Anterior cingulate cortex (tissue), 58 donors: ENCODE measurements at places on chromosomes 11 and 22.

DNA sequence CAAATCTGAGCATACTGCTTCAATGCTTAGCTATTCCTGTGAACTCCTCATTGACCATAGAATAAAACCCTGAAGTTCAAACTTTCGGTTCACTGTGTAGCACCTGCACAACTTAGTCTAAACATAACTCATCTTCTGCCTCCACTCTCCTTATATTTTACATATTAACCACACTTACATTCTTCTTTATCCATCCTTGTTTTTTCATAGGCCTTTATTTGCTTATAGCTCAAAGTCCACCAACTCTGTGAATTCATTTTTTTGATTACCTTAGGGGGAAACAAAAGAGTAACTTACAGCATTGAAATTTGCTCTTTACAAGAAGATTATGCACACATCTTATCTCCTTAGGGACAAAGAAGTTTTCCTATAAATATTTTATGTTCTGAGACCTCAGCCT, 521.6 kb upstream of the FAT3 start:
- no peak for DNase-seq

DNA sequence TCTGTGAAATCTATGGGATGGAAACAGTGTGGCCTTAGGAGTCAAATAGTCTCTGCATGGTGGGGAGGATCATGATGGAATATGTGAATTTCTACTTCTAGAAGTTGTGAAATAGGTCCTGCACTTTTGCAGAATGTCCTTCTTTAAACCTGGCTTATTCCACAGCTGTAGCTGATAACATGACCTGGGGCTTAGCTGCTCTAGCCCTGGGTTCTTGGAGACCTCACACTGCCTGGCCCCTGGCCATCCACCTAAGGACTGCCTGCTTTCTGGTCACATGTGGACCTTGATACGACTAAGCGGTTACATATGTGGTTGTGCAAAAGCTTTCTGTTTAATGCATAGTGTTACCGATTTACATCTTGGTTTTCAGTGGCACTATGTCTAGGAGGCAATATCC, 88.2 kb downstream of the SWAP70 start:
- DNase-seq, result no peak

GRCh38 chr11:12110714-12111548, 541 bp downstream of the MICAL2 start:
- no peak for DNase-seq

DNA sequence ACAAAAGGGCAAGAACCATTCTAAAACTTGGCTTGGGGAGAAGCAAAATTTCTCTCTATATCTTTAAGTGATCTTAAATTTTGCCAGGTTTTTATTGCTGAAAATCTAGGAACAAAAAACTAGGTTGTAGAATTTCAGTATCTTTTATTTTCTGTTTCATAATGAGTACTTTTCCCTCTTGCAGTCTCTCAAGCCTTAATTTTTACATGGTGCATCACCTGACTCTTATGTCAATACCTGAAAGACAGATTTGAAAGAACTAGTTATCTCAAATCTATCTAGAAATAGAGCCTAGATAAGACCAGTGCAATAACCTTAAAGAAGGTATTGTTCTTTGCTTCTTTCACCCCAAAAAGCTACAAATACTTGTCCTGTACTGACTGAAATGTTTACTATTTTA, 122.1 kb downstream of the TRIM44 start:
- DNase-seq, result no peak

GRCh38 chr22:35681454-35682052, 33.3 kb downstream of the APOL6 start:
- DNase-seq, result no peak

- DNase-seq, result peak; percentile 34
Measured at GRCh38 chr22:37559901-37560607, at the start of gene CDC42EP1. Gene CDC42EP1 (plus strand): TSS chr22:37560480. CDS start chr22:37566350, 5,870 bp downstream.

DNA sequence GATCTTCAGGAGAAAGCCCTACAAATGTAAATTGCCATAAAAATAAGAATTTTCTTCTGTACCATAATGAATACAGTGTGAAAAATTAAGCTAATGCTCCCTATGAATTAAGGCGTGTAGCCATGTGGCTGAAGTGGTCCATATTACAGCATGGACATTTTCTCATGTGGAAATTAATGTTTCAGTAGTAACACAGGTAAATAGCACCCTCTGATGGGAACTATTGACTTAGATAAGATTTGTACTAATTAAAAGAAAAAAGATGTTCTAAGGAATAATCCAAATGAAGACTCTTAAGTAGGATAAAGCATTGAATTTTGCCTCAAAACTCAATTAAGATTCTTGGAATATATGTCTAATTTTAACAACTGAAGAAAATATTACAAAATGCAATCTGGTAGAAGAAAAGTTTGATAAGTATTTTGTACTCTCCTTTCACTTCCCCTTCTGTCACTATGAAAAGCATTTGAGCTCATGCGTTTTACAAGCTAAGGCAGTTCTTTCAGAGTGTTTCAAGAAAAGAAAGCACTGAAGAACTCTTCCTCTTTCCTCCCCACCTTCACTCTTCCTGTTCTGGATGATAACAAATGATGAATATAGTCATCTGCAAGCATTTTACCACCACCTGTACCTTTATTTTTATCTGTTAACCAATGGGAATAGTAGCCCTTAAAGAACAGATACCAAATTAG, 9.9 kb upstream of the OR8D2 start:
- no peak for DNase-seq
